Type B pancreatic cell (in vitro differentiated cells): ENCODE measurements at places on chromosomes 3 and 15. TPM values are rescaled to one million over a fixed set of nuclear protein-coding genes. Genes with fewer than 3 reads are reported as not detected.

The TLR9 gene
- total RNA-seq: 0.22 TPM in 1 of 2 replicates, not detected in the other

- H3K4me3 ChIP-seq: no peak overlapping the region
- peaks cover 6% of the 10 kb centered on the region for H3K4me1 ChIP-seq
- DNase-seq: no peak
These were observed 200.3 kb downstream of the SLCO3A1 start for GRCh38 chr15:92053753-92054316.

- H3K4me1 ChIP-seq: no peaks in the 10 kb centered on the region
- no peak for DNase-seq
- peaks cover 25% of the 10 kb centered on the region for H3K27me3 ChIP-seq
These were observed 434.2 kb upstream of the ONECUT1 start for GRCh38 chr15:53224371-53224770.

The LDHAL6B gene
- not detected in 2 replicates for total RNA-seq

The ZNF502 gene
- total RNA-seq: 0.14 TPM in 1 of 2 replicates, not detected in the other

The TMEM87A gene
- 44.3 and 67.0 TPM in 2 replicates for total RNA-seq

DNA sequence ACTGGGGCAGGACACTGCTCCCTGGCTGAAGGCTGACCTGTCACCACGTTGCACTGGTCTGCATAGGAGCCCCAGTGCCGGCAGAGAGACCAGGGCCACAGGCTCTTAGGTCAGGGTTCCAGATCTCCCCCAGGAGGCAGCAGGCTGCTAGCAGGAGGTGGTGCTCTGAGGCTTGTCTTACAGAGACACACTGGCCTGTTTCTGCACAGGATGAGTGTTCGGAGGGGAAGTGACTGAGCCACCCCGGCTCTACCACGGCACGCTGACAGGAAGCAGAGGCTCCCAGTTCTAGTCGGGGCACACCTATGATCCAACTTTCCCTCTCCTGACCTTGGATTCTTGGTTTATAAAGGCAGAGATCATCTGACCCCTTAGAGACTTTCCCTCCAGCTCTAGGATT, 8.6 kb downstream of the FBXL22 start:
- no peak overlapping the region for H3K27ac ChIP-seq
- no peaks in the 10 kb centered on the region for H3K27me3 ChIP-seq
- H3K4me1 ChIP-seq: peaks cover 9% of the 10 kb centered on the region
- H3K4me3 ChIP-seq: no peak overlapping the region

DNA sequence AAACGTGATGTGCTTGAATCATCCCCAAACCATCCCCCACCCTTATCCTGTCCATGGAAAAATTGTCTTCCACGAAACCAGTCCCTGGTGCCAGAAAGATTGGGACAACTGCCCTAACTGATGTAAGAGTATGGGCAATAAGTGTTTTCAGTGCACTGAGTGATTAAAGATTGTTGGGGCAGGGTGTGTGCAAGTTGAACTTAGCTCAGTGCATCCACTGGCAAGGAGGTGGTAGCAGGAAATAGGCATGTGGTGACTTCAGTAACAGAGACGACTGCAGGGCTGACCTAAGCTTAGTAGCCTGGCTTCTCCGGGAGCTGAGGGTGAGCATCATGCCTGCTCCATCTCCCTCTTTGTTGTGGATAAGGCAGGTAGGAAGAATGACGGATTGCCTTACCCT, 27.5 kb downstream of the PAQR9 start:
- no peaks in the 10 kb centered on the region for H3K36me3 ChIP-seq
- peaks cover 3% of the 10 kb centered on the region for H3K27me3 ChIP-seq
- H3K4me3 ChIP-seq: no peak overlapping the region
- DNase-seq: no peak
- no peak overlapping the region for H3K27ac ChIP-seq
- H3K4me1 ChIP-seq: peaks cover 4% of the 10 kb centered on the region

DNA sequence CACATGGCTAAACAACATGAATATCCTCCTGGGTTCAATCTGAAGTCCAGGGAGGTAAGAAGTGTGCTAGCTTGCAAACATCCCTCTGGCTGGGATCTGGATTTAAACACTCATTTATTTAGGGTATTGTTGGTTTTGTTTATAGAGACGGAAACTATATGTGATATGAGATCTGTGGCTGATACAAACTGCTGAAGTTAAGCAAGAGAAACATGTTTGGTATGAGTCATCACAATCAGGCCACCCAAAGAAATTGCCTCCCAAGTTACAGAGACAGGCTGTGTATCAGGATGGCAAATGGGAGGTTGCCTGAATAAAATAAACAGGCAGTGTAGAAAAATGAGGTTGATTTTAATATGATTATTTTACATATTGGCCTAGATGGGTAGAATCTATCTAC, 562.1 kb downstream of the IGSF11 start:
- no peaks in the 10 kb centered on the region for H3K27me3 ChIP-seq
- H3K27ac ChIP-seq: no peak overlapping the region
- peaks cover 11% of the 10 kb centered on the region for H3K4me1 ChIP-seq
- H3K36me3 ChIP-seq: no peaks in the 10 kb centered on the region

The AHSG gene
- total RNA-seq: 0.27 and 0.74 TPM in 2 replicates

- no peaks in the 10 kb centered on the region for H3K36me3 ChIP-seq
- DNase-seq: no peak
- H3K4me1 ChIP-seq: no peaks in the 10 kb centered on the region
These were observed 709.4 kb downstream of the SQOR start for GRCh38 chr15:46344115-46344724.

- H3K27me3 ChIP-seq: peaks cover 2% of the 10 kb centered on the region
- H3K36me3 ChIP-seq: no peaks in the 10 kb centered on the region
- no peak for DNase-seq
- H3K4me3 ChIP-seq: no peak overlapping the region
- no peak overlapping the region for H3K27ac ChIP-seq
- H3K4me1 ChIP-seq: peaks cover 9% of the 10 kb centered on the region
These were observed 10.1 kb downstream of the AGTR1 start for GRCh38 chr3:148707601-148708380.

DNA sequence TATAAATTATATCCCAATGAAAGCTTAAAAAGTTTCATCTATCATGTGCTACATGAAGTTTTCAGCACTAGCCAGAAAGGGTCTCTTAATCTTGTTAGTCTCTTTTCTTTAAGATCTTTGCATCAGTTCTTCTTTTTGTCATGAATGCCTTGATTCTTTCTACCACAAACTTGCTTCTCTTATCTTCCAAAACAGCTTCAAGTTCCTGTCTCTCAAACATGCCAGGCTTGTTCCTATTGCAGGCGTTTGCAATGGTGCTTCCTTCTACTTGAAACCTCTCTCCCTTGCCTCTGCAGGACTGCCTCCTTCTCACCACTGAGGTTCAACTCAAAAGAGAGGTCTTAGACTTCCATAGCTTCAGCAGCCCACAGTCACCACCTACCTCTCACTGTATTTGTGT, 104.3 kb upstream of the FRMD4B start:
- H3K36me3 ChIP-seq: no peaks in the 10 kb centered on the region
- peaks cover 8% of the 10 kb centered on the region for H3K4me1 ChIP-seq
- no peaks in the 10 kb centered on the region for H3K27me3 ChIP-seq
- no peak overlapping the region for H3K4me3 ChIP-seq
- DNase-seq: no peak

GRCh38 chr15:29135309-29135657, 134.3 kb downstream of the NSMCE3 start:
- H3K4me1 ChIP-seq: peaks cover 24% of the 10 kb centered on the region
- H3K36me3 ChIP-seq: no peaks in the 10 kb centered on the region
- no peak for DNase-seq
- H3K27me3 ChIP-seq: peaks cover 29% of the 10 kb centered on the region
- H3K27ac ChIP-seq: no peak overlapping the region

- peaks cover 5% of the 10 kb centered on the region for H3K4me1 ChIP-seq
- no peak overlapping the region for H3K4me3 ChIP-seq
- H3K27me3 ChIP-seq: no peaks in the 10 kb centered on the region
- no peak for DNase-seq
- H3K36me3 ChIP-seq: peaks cover 30% of the 10 kb centered on the region
These were observed 273.0 kb downstream of the PLCL2 start for GRCh38 chr3:17157713-17158112.

- H3K4me1 ChIP-seq: no peaks in the 10 kb centered on the region
- no peaks in the 10 kb centered on the region for H3K27me3 ChIP-seq
- no peak overlapping the region for H3K27ac ChIP-seq
- no peak overlapping the region for H3K4me3 ChIP-seq
These were observed 30.9 kb upstream of the SPSB4 start for GRCh38 chr3:141020143-141020830.

DNA sequence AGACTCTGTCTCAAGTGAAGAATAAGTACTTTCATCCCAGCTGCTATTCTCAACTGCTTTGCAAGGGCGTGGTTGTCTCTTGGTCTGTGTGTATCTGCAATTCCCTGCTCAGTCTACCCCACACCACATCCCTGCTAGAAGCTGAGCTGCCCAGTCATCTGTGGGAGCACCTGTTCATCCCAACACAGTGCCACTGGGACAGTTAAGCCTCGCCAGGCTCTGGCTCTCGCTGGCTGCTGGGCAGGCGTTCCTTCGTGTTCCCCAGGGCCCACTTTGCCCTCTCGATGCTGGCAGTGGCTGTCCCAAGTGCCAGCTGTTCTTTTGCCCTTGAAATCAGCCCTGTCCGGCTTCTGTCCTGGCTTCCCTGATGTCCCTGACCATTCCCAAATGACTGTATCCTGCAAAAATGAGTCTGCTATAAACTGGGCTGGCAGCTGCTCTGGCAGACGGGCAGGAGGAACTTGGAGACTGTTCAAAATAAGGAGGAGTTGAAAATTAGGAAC, 91.6 kb upstream of the KLHL25 start:
- no peak overlapping the region for H3K27ac ChIP-seq
- DNase-seq: no peak
- H3K4me1 ChIP-seq: no peaks in the 10 kb centered on the region
- no peak overlapping the region for H3K4me3 ChIP-seq
- H3K36me3 ChIP-seq: no peaks in the 10 kb centered on the region

- H3K4me3 ChIP-seq: no peak overlapping the region
- H3K4me1 ChIP-seq: peaks cover 5% of the 10 kb centered on the region
These were observed 679.2 kb upstream of the UBE2E2 start for GRCh38 chr3:22523925-22524324.

The FOXL2 gene
- 0.75 and 0.81 TPM in 2 replicates for total RNA-seq
